ENCODE measurements at places on chromosomes 5 and 9.

DNA sequence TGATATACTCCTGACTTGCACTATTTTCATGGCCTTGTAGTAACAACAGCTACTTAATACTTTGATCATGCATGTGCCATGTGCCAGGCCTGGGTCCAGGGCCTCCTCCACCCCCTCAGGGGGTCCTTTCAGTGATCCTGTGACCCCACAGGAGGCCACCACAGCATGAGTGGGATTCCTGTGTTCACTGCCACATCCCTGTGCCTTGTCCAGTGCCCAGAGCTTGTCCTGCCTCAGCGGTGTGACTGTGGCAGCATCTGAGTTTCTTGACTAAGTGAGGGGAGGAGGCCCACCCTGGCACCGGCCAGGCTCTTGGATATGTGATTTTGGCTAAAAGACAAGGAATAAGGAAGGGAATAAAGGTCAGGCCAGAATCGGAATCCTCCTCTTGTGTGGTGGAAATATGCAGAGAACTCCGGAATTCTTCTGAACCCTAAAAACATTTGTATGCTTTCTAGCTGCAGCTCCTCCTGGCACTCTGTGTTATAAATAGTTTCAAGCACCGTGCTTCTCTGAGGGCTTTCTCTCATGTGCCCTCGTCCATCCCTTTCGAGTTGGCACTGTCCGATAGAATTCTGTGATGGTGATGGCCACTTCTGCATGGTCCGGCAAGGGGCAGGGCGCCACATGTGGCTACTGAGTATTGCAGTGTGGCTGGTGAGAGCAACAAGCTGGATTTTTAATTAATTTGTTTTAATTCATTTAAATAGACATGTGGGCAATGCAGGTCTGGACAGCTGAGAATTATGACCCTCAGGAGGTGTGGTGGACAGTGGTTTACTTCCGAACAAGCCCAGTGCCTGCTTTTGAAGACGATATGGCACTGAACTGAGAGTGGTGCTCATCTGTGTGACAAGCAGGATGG lies 31.8 kb downstream of the TENT4A start:
- DNase-seq: no peak

DNA sequence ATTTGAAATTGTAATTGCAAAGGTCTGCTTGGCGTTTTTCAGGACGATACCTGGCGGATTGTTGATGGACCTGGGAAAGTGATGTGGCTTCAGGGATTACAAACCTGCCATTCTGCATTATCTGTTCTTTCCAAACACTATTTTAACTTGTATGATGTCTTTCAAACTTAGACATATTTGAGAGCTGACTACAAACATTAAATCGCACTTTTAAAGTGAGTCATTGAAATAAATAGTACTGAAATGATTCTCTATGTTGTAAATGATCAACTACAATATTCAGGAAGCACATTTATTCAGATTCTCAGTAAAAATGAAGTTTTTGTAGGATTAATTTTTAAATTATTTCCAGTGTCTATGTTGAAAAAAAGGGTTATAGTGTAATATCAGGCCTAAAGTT lies 32.3 kb upstream of the TMEM171 start:
- no peak for DNase-seq

- DNase-seq: no peak
Observed at GRCh38 chr9:98099898-98100297, 19.1 kb downstream of the TRIM14 start.

GRCh38 chr5:179919487-179920060 lies 11.9 kb upstream of the TBC1D9B start:
- no peak for DNase-seq

GRCh38 chr9:122883125-122883524 lies 22.0 kb downstream of the RC3H2 start:
- DNase-seq: no peak

DNA sequence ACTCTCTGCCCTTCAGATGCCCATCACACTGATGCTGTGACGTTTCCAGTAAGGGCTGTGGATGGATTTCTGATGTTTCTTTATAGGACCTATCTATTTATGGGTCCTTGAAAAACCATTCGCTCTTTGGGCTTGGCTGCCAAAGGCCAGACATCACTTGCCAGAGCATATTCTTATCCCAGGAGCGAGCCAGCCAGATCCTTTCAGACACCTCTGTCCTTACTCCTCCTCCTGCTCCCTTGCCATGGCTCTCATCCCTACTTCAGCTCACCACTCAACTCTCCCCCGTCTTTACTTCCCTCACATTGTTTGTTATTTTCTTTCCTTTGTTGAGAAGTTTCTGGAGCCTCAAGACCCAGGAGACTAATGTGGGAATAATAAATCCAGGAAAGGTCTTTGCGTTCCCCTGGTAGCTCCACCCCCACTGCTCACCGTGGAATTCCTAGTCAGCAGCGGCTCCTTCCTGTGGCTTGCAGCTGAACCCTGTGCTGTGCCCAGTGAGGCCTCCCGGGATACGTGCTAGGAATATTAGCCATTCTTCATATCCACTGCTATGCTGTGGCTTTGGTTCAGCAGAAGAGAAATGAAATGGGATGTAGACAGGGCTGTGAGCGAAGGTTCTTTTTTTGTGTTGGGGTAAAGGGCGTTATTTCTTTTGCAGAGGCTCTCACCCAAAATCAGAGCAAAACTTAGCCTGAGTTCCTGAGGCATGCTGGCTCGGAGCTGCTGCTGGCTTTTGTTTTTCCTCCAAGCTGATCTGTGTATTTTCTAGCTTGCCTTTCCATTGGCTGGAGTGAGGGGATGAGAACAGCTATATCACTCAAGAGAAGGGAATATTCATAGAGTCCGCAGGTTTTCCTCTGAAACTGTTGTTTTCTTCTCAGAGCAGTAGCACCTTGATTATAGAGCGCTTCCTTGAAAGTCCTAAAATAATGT lies 171.1 kb downstream of the SAXO1 start:
- no peak for DNase-seq

- DNase-seq: no peak
Observed at GRCh38 chr9:94298949-94299599, 29.4 kb downstream of the NUTM2F start.

GRCh38 chr5:36478646-36479317 lies 127.6 kb upstream of the SLC1A3 start:
- DNase-seq: no peak

All from stimulated activated CD8-positive, alpha-beta memory T cell treated with anti-CD3 and anti-CD28 coated beads, Interleukin-7, amount 100 ng/mL, for 48 hours (primary cell).